A549 treated with GW870086 at 1 μM for 4 hours (cell line): ENCODE measurements at places on chromosomes 7 and 10. TPM values are rescaled to one million over a fixed set of nuclear protein-coding genes. Genes with fewer than 3 reads are reported as not detected.

The PIK3AP1 gene
- total RNA-seq = 0.67 to 1.2 TPM (median 1.0 TPM) in 5 replicates

The CUZD1 gene
- total RNA-seq = 1.2 to 1.7 TPM (median 1.3 TPM) in 5 replicates

The CREB5 gene
- total RNA-seq = 3.2 to 5.5 TPM (median 4.9 TPM) in 5 replicates

The LRRD1 gene
- total RNA-seq = not detected in 5 replicates

The EBLN1 gene
- total RNA-seq = 0.16 TPM in 1 of 5 replicates, not detected in the others

The NCF1 gene
- total RNA-seq = 0.12 to 0.29 TPM (median 0.14 TPM) in 4 of 5 replicates, not detected in the other

The NME8 gene
- not detected in 5 replicates for total RNA-seq

The GCK gene
- not detected in 5 replicates for total RNA-seq

The AZGP1 gene
- not detected in 5 replicates for total RNA-seq

The PIP gene
- 0.27 to 0.30 TPM in 2 of 5 replicates, not detected in the others for total RNA-seq

The CCDC172 gene
- not detected in 5 replicates for total RNA-seq

The POLR2J2 gene
- total RNA-seq = 0.07 to 0.95 TPM (median 0.30 TPM) in 5 replicates

The PRTFDC1 gene
- total RNA-seq = 16.5 to 18.4 TPM (median 17.0 TPM) in 5 replicates

The ZNF775 gene
- 4.5 to 6.3 TPM (median 5.2 TPM) in 5 replicates for total RNA-seq

The MYL10 gene
- total RNA-seq = not detected in 5 replicates

The HTR5A gene
- not detected in 5 replicates for total RNA-seq

The OR9A2 gene
- not detected in 5 replicates for total RNA-seq

The GRM3 gene
- total RNA-seq = not detected in 5 replicates

The INA gene
- total RNA-seq = 20.9 to 29.2 TPM (median 23.3 TPM) in 5 replicates

The TACC2 gene
- 76.2 to 94.9 TPM (median 91.9 TPM) in 5 replicates for total RNA-seq

The PNLIPRP1 gene
- total RNA-seq = not detected in 5 replicates

The PGAM2 gene
- not detected in 5 replicates for total RNA-seq

The HOXA13 gene
- total RNA-seq = 1.8 to 2.6 TPM (median 2.2 TPM) in 5 replicates

The TAS2R5 gene
- total RNA-seq = 0.37 to 0.51 TPM (median 0.41 TPM) in 5 replicates

The CALY gene
- 0.46 to 0.95 TPM (median 0.69 TPM) in 5 replicates for total RNA-seq

The NXPH1 gene
- not detected in 5 replicates for total RNA-seq

The SYCE1 gene
- not detected in 5 replicates for total RNA-seq

The CALCR gene
- total RNA-seq = not detected in 5 replicates

The VENTX gene
- 0.05 TPM in 1 of 5 replicates, not detected in the others for total RNA-seq

The CHST3 gene
- total RNA-seq = 39.3 to 51.6 TPM (median 50.0 TPM) in 5 replicates

The PTPN20 gene
- 3.7 to 4.7 TPM (median 4.1 TPM) in 5 replicates for total RNA-seq

The GTF2IRD1 gene
- 19.4 to 25.3 TPM (median 24.3 TPM) in 5 replicates for total RNA-seq

The DNAJC1 gene
- total RNA-seq = 22.8 to 28.9 TPM (median 27.4 TPM) in 5 replicates

The MCM10 gene
- total RNA-seq = 19.7 to 24.0 TPM (median 21.3 TPM) in 5 replicates

The HECW1 gene
- 14.9 to 18.6 TPM (median 16.7 TPM) in 5 replicates for total RNA-seq

The TET1 gene
- 0.27 to 0.72 TPM (median 0.58 TPM) in 5 replicates for total RNA-seq

The PRRT4 gene
- total RNA-seq = 0.29 to 0.50 TPM (median 0.41 TPM) in 5 replicates

The HPS1 gene
- total RNA-seq = 29.5 to 37.6 TPM (median 36.0 TPM) in 5 replicates

The KCP gene
- 0.09 to 0.18 TPM (median 0.14 TPM) in 5 replicates for total RNA-seq

The ZNF853 gene
- total RNA-seq = 1.7 to 2.9 TPM (median 2.5 TPM) in 5 replicates

The CUBN gene
- 0.02 to 0.23 TPM (median 0.17 TPM) in 4 of 5 replicates, not detected in the other for total RNA-seq

The C7orf57 gene
- 0.18 to 0.79 TPM (median 0.26 TPM) in 5 replicates for total RNA-seq

The PHTF2 gene
- total RNA-seq = 13.2 to 17.8 TPM (median 17.2 TPM) in 5 replicates

The CDK14 gene
- 0.09 to 0.23 TPM (median 0.19 TPM) in 5 replicates for total RNA-seq

The LIPK gene
- total RNA-seq = not detected in 5 replicates

The HOXA11 gene
- total RNA-seq = 0.55 to 0.80 TPM (median 0.70 TPM) in 5 replicates

The GPR141 gene
- total RNA-seq = not detected in 5 replicates

The LHFPL3 gene
- total RNA-seq = not detected in 5 replicates

The ARMC3 gene
- total RNA-seq = 0.67 to 1.1 TPM (median 0.96 TPM) in 5 replicates

The DENND2A gene
- total RNA-seq = 0.51 to 0.90 TPM (median 0.60 TPM) in 5 replicates

The GNAI1 gene
- total RNA-seq = 28.5 to 34.6 TPM (median 30.9 TPM) in 5 replicates
